ENCODE measurements at places on chromosomes 2 and 18.

GRCh38 chr2:127101756-127102477 lies 5.0 kb downstream of the BIN1 start:
- DNase-seq, result peak; percentile 53

- no peak for DNase-seq
Observed at GRCh38 chr18:12654971-12655370, 2.9 kb downstream of the SPIRE1 start.

DNA sequence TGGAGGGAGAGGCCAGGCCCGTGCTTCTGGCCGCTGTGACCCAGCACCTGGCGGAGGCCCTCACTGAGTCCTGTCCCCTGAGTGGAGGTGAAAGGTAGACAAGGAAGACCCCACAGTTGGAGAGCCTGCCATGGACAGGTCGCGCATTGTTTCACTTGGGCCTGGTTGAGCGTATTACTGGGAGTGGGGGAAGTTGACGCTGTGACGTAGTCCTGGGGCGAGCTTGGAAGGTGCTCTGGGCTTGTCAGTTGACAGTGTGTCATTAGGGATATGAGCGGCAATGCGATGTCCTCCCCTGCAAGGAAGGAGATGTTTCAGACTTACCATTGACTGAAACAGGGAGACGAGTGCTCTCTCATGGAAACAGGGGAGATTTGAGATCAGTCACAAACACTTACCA lies 127.1 kb downstream of the SH3RF3 start:
- no peak for DNase-seq

GRCh38 chr2:47346107-47346506 lies 56.8 kb upstream of the MSH2 start:
- DNase-seq, result no peak

DNA sequence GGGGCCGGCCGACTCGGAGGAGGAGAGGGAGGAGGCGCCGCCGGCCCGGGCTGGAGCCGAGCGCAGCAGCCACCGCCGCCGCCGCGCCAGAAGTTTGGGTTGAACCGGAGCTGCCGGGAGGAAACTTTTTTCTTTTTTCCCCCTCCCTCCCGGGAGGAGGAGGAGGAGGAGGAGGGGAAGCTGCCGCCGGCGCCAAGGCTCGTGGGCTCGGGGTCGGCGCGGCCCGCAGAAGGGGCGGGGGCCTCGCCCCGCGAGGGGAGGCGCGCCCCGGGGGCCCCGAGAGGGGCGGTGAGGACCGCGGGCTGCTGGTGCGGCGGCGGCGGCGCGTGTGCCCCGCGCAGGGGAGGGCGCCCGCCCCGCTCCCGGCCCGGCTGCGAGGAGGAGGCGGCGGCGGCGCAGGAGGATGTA lies 316 bp downstream of the CRIM1 start:
- no peak for DNase-seq

- DNase-seq, result peak; percentile 5
Observed at GRCh38 chr2:108833219-108833618, 46.6 kb downstream of the CCDC138 start.

DNA sequence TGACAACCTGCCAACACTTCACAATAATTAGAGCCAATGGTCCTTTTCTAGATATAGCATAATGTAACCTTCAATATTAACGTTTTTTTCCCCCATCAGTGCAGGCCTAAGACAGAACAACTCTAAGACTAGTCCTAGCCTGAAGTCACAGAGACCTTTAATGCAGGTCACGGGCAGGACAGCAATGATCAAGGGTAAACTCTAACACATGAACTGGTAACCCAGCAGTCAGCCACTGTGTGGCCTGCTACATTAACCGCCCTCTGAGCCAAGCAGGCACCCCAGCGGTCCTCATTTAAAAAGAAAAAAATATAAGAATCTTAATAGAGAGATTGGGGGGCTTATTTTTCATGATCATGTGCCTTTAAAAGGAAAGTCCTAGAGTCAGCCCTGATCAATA lies 290.6 kb downstream of the AFF3 start:
- DNase-seq, result no peak

- no peak for DNase-seq
Observed at GRCh38 chr2:118686346-118686745, 161.1 kb downstream of the EN1 start.

DNA sequence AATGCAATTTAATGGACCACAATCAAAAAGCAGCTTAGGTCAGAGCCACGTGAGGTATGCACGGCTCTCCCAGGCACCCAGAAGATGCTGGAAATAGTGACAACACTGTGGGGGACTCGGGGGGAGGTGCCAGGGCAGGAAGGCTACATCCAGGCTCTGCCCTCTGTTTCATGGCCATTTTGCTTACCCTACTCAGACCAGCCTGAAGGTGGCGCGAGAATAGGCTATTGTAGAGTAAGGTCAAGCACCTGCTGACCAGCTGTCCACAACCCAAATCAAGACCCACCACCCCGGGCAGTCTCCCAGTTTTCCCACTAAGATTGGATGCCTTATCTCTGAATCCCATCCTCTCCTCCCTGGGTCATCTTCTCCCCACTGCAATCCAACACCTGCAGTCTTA lies 115.7 kb downstream of the VIT start:
- DNase-seq, result no peak

GRCh38 chr18:13455471-13455870 lies 236.9 kb downstream of the LDLRAD4 start:
- DNase-seq, result no peak

DNA sequence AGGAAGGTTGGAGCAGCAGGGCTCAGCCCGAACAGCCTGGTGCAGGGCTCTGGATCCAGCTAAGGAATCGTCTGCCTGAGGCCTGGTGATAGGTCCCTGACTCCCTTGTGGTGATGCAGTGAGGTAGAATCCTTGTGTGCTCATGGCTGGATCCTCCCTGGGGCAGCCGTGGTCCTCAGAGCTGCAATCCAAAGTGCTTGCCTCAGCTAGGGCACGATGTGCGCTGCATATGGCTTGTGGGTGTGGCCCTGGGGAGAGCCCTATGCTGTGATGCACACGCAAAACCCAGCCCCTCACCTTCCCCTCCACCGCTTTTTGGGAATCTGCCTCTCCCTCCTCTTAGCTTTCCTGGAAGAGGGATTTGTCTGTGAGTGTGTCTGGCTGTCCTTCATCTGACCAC lies 142.2 kb downstream of the DYSF start:
- DNase-seq, result no peak

DNA sequence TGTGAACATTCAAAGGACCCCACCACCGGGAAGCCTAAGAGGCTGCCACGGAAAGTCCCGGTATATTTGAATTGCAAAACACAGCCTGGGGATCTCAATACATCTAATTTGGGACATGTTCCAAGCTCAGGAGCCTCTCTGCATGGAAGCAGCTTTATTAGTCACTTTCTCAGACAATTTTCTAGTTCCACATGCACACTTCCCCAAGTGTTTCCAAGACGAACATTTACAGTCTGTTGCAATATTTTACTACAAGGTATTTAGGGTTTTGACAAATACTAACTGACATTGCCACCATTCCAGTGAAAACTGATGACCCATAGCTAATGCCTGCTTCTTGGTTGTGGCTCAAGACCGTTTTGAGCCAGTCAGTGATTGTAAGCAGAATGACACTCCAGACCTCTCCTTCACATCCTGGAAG lies 145.3 kb downstream of the NCKAP5 start:
- DNase-seq, result no peak

DNA sequence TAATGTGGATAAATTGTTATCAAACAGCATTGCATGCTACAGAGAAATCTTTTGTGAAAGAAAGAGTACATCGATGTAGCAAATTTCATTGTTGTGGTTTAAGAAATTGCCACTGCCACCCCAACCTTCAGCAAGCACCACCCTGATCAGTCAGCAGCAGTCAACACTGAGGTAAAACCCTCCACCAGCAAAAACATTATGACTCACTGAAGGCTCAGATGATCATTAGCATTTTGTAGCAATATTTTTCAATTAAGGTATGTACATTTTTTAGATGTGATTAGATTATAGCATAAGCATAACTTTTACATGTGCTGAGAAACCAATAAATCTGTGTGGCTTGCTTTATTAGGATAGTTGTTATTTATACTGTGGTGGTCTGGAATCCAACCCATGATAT lies 75.5 kb downstream of the ZNF385B start:
- DNase-seq, result no peak

DNA sequence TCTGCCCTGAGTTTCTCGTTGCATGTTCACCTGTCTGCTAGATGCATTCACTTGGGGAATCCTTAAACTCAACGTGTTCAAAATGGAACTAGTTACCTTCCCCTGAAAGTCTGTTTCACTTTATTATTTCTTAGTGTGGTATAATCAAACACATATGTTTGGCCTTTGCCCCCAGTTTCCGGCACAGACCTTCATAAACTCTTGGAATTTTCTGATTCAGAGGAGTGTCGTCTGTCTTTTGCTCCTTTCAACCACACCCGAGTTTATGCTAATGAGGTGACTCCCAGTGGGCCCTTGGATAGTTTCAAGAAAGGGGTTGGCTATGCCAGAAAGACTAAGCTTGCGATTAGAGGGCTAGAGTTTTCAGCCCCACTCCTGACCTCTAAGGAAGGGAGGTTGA lies 198.9 kb downstream of the CDCA7 start:
- no peak for DNase-seq

DNA sequence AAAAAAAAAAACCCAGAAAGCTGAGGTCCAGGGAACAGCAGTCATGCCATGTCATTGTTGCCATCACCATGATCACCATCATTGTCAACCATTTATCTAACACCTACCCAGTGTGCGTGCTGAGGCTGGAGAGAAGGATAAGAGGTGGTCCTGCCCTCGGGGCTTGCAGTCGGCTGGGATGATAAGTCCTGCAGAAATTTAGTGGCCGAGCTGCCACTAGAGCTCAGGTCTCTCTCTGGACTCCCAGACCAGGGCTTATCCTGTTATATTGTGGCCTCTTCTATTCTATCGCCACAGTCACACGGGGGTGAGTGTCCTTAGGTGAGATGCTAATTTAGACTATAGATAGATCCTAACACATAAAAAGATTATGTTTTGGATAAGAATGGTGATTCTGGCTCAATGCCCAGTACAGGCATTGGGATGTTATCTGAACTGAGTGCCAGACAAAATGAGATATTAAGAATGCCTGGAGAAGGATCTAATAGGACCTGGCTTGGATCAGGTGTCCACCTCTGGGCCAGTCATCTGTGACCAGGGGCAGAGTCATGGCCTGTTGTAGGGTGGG lies 43.2 kb upstream of the YWHAQ start:
- DNase-seq, result no peak

- DNase-seq, result no peak
Observed at GRCh38 chr2:101948625-101949155, 43.1 kb upstream of the IL1R2 start.

GRCh38 chr18:36809590-36810381 lies 19.0 kb downstream of the TPGS2 start:
- DNase-seq, result peak; percentile 88

GRCh38 chr2:166725927-166726924 lies 162.1 kb upstream of the XIRP2 start:
- no peak for DNase-seq

GRCh38 chr18:54812885-54813284 lies 15.4 kb upstream of the RAB27B start:
- DNase-seq, result no peak

GRCh38 chr2:121128741-121129659 lies 156.0 kb downstream of the TFCP2L1 start:
- DNase-seq, result peak; percentile 73

DNA sequence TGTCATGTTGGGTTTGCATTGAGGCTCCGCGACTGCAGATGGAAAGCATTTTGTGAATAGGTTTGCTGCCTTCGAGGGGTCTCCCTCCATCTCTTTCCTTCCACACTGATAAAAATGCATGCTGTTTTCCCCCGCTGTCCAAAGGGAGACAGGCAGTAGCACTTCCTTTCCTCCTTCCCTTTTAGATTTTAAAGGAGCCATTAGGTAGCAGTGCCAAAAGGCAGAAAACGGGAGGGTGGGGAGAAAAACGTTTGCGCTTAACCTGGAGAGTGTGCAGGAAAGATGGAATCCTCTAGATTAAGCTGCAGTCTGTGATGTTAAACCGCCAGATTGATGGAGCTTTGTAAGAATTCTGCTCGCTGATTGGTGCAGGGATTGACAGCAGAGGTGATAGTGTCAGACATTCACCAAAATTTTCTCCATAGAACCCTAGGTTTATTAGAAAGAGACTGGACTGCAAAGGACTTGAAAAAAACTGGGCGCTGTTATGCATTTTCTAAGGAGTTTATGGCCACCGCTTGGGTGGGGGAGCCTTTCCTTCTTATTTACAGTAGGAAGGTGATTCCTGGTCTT lies 688 bp downstream of the MAPRE2 start:
- DNase-seq, result no peak

DNA sequence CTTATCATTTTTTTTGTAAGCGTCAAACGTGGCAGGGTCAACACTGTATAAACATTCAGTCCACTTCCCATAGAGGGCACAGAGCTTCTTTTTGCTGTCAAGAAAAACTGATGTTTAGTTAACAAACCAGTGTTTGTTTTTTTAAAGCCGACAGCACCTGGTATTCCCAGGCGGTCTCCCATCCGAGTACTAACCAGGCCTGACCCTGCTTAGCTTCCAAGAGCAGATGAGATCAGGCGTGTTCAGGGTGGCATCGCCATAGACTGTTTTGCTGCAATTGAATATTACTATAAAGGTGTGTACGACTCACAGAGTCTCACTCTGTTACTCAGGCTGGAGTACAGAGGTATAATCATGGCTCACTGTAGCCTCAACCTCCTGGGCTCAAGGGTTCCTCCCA lies 31.5 kb downstream of the CABYR start:
- no peak for DNase-seq

DNA sequence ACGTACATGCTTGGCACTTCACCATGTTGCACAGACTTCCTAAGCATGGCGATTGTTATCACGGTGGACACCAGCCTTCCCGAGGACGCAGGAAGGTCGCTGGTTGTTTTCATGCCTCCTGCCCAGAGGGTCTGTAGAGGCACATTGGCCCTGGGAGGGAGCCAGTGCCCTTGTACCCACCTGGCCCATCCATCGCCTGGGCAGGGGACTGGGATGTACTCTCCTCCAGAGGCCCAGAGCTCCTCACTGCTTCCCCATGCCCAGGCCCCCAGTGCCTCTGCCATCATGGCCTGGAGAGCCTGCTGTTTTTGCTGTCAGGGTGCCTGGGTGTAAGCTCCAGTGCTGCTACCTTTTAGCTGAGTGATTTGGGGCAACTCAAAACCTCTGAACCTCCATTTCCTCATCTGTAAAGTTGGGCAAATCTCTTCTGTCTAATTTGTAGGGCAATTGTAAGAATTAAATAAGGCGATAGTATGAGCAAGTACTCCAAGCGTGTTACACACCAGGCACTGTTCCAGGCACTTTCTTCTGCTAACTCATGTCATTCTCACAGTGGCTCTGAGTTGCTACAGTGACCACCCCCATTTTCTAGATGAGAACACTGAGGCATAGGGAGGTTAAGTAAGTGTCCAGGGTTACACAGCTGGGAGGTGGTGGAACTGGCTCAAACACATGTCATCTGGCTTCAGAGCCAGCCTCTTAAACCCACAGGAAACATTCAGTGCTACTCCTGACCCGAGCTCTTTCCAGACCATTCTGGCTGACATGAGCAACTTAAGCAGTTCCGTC lies 45.3 kb downstream of the GREB1 start:
- no peak for DNase-seq

Measured in kidney (tissue), 22 donors.